ENCODE measurements at places on chromosomes 6 and 20.

DNA sequence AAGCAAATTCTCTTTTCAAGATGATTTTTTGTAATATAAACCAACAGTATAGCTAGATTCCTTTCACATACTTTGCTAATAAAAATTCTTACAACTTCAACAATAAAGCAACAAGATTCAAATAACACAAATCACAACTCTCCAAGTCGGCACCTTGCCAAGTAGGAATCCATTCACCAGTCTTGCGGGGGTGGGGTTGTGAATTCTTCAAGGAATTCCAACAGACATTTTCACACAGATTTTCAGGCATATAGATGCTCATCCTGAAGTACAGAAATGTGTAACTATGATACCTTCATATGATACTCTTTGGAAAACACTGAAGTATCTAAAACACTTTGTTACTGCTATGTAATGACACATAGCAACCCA, 36.5 kb downstream of the SCML4 start:
- DNase-seq = no peak

- no peak for DNase-seq
These were observed 40.8 kb downstream of the NCR2 start for GRCh38 chr6:41376176-41376575.

- DNase-seq = no peak
These were observed 20.6 kb downstream of the ZFP64 start for GRCh38 chr20:52171025-52171424.

DNA sequence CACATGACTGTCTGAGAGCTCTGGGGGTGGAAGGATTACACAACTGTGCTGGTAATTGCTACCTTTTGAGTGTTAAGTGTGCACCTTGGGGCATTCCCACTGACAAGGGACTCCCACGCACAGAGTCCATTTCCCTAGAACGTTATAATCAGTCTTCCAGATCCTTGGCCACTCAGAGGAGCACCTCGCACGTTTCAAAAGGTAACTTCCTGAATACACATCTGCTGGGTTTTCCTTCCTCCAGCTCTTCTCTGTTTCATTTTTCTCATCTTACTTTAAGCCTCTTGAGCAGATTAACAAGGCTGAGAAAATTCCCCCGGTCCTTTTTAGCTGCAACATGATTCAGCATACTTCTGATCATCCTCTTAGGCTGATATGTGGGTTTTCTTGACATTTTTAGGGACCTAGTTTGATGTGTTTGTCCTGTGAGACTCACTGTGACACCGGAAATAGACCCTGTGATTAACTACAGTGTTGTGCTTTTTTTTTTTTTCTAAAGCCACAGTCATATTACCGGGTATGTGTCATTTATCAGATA, 98.4 kb upstream of the DUSP22 start:
- DNase-seq = no peak

GRCh38 chr20:60101201-60101890, 143.1 kb downstream of the CDH26 start:
- DNase-seq = no peak

- no peak for DNase-seq
These were observed 175.0 kb downstream of the CARMIL1 start for GRCh38 chr6:25454136-25454535.

GRCh38 chr6:72149715-72150114, 263.4 kb downstream of the RIMS1 start:
- no peak for DNase-seq

Data from fibroblast of skin of left quadriceps (primary cell).